ENCODE measurements at places on chromosomes 13 and 19.

DNA sequence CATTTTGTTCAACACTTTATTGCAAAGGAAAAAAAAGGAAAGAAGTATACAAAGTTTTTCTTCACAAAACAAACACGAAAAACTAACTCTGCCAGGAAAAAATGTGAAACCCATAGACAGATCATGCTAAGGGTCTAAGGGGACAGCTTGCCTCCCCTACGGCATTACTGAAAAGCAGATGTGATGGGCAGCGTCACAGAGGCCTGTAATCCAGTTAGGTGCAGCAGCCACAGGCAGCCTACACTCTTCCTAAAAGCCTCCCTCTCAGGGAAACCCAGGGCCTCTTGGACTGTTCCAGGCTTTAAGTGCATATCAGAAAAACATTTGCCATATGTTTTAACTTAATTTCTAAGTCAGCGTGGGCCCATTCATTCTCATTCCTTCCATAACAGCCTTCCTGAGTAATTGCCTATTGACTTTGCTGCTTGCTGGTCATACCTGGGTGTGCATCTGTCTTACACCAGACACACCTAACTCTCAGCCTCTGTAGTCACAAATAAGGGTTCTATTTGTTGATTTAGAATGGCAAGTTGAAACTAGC is 135.7 kb upstream of the SERP2 start:
- DNase-seq, result no peak

DNA sequence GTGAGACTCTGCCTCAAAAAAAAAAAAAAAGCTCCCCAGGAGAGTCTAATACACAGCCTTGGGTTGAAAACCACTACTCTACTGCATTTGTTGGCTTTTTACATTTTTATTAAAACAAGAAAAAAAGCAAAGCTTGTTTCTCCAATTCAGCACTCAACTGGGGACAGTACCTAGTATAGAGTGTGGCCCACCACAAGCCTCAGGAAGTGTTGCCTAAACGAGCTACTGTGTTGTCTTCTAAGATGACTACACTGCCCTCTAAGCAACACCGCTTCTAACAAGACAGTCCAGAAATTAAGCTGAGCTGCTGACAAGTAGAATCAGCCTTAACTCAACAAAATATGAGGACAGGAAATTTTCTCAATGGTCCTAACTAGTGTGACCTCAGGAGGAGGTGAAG is 522.2 kb downstream of the FGF9 start:
- no peak for DNase-seq

DNA sequence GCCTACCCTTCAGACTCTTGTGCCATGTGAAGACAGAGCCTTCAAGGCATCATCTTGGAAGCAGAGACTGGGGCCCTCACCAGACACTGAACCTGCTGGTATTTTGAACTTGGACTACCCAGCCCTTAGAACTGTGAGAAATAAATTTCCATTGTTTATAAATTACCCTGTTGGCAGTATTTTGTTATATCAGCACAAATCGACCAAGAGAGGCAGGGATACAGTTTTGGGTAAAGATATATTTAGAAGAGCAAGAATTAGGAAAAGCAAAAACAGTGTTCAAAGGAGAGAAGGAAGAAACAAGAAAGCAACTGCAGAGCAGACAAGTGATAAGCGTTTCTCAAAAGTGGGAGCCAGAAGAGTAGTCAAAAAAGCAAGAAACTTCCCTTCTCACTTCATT is 600.8 kb downstream of the DCT start:
- DNase-seq, result no peak

DNA sequence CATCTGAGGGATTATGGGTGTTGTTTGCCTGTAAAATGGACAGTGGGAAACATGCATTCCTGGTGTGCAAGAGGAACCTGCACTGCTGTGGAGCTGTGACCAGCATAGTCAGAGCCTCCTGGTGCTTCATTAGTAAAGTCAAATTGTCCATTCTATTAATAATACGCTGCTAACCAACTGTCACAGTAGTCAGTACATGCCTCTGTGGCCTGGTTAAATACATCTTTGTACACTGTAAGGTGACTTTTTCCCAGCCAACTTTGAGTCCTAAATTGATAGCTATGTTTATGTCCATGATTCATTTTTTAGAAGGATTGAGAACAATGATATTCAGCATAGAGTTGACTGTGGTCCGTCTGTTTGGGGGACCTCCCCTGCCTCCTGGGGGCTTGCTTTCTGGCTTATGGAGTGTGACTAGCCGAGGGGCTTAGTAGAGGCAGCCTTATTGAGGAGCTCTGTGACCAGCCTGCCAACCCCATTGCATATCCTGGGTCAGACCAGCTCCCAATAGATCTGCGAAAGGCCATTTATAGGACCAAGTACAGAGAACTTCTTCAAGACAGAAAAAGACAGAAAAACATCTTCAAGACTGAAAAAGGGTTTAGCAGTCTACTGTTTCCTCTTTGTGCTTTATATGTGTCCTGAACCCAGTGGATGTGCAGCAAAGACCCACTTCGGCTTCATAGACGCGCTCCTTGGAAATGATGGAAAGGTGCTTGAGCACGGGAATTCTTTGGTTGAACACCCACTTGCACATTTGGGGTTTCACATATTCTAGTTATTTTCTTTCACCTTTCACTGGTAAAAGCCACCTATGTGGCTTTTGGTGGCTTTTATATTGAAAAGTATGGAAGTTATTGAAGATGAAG is 4.3 kb downstream of the GPR183 start:
- no peak for DNase-seq

DNA sequence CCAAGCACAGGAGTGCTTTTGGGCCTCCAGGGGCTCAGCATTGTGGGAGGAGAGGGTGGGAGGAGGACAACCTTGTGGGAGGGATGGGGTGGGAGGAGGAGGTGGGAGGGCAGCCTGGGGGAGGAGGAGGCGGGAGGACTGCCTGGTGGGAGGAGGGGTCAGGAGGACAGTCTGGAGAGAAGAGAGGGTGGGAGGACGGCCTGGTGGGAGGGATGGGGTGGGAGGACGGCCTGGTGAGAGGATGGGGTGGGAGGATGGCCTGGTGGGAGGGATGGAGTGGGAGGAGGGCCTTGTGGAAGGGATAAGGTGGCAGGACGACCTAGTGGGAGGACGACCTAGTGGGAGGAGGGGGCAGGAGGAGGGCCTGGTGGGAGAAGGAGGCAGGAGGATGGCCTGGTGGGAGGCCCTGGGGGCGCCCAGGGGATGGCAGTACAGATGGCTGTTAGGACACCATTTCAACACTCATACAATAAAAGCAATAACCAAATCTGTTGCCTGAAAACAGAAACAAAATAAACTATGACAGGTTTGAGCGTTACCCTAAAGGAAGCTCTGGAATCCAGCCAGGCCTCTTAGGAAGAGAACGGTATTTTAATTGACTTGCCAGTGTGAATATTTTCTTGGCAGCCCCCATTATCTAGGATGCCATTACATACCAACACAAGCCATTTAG is 63.7 kb downstream of the CRYL1 start:
- DNase-seq, result no peak

DNA sequence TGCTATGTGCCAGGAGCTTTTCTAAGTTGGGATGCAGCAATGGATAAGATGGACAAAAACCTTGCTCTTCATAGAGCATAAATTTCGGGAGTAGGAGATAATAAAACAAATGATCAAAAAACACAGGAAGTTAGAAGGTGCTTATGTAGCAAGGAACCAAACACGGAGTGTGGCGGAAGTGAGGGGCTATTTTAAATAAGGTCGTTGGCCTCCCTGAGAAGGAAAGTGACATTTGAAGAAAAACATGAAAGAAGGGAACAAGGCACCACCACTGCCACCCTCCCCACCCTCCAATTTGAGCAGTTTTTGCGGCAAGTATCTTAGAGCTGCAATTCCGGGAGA is 3.2 kb upstream of the GSX1 start:
- DNase-seq, result no peak

DNA sequence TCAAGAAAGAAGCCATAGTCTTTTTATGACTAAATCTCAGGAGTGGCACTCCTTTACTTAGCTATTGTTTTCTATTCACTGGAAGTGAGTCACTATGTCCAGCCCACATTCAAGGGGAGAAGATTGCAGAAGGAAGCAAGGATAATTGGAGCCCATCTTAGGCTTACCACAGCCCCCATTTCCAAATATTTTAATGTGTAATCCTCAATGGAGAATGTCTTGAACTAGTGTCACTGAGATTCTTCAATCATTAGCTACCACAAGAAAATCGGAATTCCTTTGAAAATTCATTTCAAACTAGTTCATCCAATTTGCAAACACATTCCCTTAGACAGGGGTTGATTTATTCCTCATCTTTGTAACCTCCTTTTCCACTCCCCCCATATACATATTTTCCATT is 84.7 kb downstream of the DLEU7 start:
- DNase-seq, result no peak

DNA sequence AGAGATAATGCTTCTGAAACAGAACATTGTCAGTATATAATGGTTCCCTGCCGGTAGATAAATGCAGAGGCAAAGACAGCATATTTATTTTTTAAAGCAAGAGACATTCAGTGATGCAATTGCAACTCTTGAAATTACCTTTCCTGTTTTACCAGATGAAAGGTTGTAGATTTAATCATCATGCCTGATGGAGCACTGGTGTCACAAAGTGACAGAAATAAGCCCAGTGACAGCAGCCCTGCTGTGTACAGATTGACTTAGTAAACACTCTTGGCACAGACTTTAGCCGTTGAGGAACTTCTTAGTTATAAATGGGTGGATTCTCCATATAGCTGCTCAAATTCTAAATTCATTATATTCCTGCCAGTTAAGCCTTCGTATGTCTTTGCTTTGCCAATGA is 172.5 kb downstream of the ITGBL1 start:
- no peak for DNase-seq

- DNase-seq, result no peak
Observed at GRCh38 chr13:100506154-100506553, 82.4 kb downstream of the GGACT start.

DNA sequence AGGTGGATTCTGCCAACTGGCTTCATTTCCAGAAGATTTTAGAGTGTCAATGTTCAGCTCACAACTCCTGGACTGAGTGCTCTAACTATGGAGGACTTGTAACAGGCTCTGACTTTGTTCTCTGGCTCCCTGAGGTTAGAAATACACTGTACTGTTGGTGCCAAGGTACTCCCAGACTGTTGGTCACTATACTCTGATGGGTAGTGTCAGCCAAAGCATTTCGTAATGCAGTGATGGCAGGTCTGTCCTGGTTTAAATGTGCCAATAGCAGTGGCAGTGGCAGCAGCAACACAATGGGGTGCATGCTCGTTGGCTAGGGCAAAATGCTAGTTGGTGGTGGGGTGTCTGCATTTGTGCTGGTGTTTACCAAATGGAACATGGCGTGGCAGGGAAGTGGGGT is 472.2 kb downstream of the TDRD3 start:
- no peak for DNase-seq

- DNase-seq, result no peak
Observed at GRCh38 chr19:16919496-16919895, 30.7 kb downstream of the F2RL3 start.

- no peak for DNase-seq
Observed at GRCh38 chr13:41520660-41521630, 63.6 kb downstream of the RGCC start.

DNA sequence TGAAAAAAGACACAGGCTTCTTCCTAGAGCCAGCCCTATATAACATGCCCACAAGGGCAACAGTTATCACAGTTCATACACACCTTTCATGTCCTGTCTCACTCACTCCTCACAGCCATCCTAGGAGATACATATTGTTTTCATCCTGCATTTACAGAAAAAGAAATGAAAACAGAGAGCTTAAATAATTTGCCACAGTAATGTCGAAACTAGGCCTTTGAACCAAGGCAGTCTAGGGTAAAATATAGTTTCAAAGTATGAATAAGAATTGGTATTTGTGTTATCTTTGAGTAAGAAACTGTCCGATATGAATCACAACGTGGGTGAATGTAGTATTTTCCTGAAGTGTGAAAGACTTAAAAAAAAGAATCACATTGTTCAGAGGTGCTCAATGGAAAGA is 26.8 kb downstream of the CLDN10 start:
- no peak for DNase-seq

GRCh38 chr13:25214491-25215252 is 42.6 kb upstream of the AMER2 start:
- no peak for DNase-seq

DNA sequence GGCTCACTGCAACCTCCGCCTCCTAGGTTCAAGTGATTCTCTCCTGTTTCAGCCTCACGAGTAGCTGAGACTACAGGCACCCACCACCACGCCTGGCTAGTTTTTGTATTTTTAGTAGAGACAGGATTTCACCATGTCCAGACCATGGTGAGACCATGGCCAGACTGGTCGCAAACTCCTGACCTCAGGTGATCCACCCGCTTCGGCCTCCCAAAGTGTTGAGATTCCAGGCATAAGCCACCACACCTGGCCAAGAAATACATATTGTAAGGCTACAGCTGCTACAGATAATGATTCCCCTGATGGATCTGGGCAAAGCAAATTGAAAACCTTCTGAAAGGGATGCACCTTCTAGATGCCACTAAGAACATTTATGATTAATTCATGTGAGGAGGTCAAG is 17.8 kb downstream of the PLPP2 start:
- no peak for DNase-seq

All from activated naive CD8-positive, alpha-beta T cell treated with anti-CD3 and anti-CD28 coated beads, Interleukin-2, amount 50 U/mL, for 16 hours (primary cell).